Bone marrow (tissue), 2 donors: ENCODE measurements at places on chromosomes 2 and 18.

GRCh38 chr2:161981679-161982250 is 92.2 kb downstream of the DPP4 start:
- no peak for DNase-seq

GRCh38 chr2:218325566-218326160 is 31.0 kb upstream of the CATIP start:
- no peak for DNase-seq

DNA sequence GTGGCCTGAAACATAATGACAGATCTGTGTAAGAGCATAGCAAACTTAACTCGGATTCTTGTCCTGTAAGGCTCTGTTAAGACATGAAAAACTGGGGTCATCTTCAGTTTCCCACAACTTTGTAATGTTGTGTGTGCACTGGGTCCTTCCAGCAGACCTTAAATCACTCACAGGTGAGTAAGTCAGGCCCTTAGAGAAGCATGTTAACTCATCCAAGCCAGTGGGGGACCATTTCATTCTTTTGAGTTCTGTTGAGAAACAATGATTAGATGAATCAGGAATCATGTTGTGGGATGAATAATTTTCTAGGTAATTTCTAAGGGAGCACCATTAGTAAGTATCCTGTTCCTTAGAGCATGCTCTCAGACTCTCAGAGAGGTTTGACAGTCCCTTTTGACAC is 167.1 kb downstream of the ESCO1 start:
- DNase-seq: no peak

- peak; percentile 32 for DNase-seq
Measured at GRCh38 chr2:69177063-69177771, 164.2 kb downstream of the ANTXR1 start.

DNA sequence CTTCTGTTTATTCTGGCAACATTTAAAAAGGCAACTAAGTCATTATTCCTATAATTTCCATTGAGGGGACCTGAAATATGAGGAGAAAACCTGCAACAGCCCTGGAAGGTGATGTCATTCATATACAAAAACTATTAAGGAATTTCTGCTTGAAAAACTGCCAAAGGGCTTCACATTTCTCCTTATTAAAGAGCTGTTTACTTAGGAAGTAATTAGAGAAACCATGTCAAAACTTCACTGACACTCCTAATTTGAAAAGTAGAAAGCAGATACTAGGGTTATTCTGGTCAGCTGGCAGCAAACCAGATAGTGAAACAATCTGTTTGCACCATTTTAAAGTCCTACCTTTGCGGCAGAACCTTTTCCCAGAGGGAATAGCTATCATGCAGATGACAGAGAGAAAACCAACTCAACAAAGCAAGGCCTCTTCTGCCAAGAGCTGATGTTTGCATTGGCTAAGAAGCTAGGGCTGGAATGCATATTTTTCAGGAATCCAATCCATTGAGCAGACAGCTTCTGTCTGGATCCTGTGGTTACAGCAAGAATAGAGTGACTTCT is 592.2 kb upstream of the SYT4 start:
- DNase-seq: no peak

DNA sequence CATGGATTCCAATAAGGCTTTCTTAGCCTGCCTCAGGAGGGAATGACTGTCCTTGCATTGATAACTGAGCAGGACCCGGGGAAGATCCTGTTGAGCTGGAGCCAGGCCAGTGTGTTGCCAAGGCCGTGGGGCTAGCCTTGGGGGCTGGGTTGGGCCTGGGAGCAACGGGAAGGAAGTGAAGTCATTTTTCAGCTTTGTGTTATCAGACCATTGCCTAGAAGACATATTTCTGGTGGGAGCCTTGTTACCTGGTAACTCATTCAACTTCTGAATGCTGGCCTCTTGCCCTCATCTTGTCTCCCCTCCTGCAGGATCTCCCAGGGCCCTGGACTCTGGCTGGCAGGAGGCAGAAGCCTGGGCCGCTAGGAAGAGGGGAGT is 92.7 kb upstream of the MGAT5 start:
- DNase-seq: no peak

GRCh38 chr2:130231656-130232055 is 33.4 kb upstream of the TUBA3E start:
- no peak for DNase-seq

- DNase-seq: no peak
Measured at GRCh38 chr2:42519624-42520023, 25.8 kb upstream of the KCNG3 start.

DNA sequence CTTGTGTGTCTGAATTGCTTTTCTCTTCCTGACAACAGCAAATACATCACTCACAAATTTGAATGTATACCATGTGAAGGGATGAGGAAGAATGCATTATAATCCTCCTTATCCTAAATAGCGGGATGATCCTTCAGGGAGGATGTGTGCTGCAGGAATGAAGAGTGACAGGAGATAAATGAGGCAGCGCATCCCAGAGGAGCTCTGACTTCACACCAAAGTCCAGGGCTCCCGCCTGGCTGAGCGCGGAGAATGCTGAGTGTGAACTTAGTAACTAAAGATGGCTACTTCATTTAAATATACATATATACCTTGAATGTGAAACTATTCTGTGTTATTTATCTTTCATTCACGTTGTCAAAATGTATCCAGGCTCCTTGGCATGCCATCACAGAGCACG is 145.2 kb upstream of the TPO start:
- no peak for DNase-seq

DNA sequence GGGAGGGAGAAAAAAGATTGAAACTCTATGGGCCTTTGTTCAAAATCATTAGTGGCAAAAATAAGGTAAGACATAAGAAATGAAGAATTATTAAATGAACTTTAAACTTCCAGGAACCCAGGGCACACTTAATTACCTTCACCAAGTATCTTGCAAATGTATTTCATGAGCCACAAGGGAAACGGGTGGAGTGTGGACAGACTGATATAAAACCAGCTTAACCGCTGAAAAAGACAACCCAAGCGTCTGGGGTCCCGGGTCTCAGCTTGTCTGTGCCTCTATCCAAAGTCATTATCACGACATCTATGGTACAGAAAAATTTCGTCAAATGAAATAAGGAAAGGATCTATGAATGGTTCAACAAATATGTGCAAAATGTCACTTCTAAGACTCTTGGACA is 13.9 kb upstream of the MBOAT2 start:
- DNase-seq: no peak

- no peak for DNase-seq
Measured at GRCh38 chr2:127429844-127430425, 11.7 kb downstream of the PROC start.

GRCh38 chr2:59568461-59568860 is 985.0 kb downstream of the BCL11A start:
- no peak for DNase-seq

- no peak for DNase-seq
Measured at GRCh38 chr18:48399303-48400075, 9.7 kb downstream of the ZBTB7C start.

- no peak for DNase-seq
Measured at GRCh38 chr2:177265824-177266817, 1.6 kb upstream of the NFE2L2 start.

DNA sequence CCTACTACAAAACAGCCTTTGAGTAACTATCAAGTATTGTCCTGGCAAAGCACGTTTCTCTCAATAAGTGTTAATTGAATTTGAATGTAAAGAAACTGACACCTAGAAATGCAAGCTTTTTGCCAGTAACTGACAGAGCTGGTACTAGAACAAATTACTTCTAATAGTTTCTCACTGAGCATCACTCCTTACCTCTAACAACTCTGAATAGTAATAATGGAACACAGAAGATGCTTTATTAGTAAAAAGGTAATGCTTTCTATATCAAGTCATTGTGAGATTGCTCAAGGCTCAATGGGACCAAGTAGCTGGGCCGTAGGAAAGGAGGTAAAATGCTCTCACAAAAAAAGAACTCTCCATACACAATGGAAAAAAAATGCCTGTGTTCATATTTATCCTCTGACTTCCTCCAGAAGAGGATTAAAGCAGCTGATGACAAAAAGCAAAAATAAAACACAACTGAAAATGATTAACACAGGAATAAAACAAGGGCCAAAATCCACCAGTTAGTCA is 11.8 kb downstream of the RASGRP3 start:
- DNase-seq: no peak

- DNase-seq: no peak
Measured at GRCh38 chr2:7666596-7667259, 749.5 kb downstream of the RNF144A start.

DNA sequence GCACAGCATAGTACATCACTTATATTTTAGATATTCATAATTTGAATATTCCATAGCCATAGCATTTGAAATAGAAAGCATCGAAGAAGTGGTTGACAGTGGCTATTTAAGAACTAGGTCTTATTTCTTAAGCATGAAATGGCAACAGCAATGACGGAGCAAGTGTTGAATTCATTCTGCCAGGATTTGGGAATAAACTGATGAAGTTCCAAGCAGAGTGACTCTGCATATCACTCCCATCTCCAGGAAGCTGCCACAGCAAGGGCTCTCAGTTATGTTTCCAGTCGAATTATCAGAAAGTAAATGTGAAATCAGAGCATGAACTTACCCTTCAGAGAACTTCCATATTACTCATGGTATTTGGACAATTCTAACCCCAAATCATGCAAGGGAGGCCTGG is 208.1 kb downstream of the IKZF2 start:
- DNase-seq: no peak

- DNase-seq: no peak
Measured at GRCh38 chr2:136386046-136386445, 268.1 kb upstream of the CXCR4 start.

GRCh38 chr18:7122376-7122775 is 4.8 kb upstream of the LAMA1 start:
- no peak for DNase-seq

- no peak for DNase-seq
Measured at GRCh38 chr18:31042084-31042405, 497 bp downstream of the DSC3 start.

- DNase-seq: no peak
Measured at GRCh38 chr2:56184500-56185011, 766 bp downstream of the CCDC85A start.

DNA sequence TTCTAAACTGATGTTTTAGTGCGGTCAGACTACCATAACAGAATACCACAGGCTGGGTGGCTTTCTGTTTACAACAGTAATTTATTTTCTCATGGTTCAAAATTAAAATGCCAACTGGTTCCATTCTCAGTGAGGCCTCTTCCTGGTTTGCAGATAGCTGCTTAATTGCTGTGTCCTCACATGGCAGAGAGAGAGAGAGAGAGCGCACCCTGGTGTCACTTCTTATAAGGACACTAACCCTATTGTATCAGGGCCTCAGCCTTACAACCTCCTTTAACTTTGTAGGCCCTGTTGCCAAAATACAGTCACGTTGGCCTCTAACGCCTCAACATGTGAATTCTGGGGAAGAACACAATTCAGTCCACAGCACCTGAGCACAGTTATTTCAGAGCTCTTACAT is 37.5 kb upstream of the ZNF385B start:
- DNase-seq: no peak

DNA sequence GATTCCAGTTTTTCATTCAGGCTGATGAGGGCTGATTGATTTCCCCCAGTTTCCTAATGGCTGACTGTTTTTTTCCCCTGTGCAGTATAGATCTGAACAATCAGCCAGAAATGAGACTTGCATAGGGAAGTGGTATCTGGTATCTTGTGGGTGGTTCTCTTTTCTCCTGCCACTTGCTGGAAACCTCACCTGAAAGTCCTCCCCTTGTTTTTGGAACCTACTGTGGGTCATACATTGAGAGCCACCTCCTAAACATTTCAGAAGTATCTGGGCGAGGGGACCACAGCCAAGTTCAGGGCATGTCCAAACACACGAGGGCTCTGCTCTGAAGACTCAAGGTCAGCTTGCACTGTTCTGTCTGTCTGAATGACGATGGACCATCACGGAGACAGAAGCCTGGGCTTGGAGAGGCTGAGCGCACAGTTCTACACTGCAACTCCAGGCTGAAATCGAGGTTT is 19.3 kb downstream of the ALPK2 start:
- no peak for DNase-seq

DNA sequence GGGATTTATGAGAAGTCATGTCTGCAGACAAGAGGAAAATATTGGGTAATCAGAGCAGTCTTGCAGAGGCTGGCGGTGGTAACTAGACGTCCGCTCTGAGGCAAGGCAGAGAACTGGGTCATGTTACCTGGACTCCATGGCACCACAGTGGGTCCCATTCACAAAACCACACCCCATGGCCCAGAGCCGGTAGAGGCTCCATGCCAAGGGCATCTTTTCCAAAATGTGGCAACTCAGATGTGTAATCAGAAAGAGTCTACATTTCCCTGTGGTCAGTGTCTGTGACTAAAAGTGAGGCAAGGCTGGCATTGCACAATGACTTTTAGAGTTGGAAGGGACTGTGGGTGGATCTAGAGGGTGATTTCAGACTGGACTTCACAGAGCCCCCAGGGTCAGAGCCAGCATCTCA is 113.1 kb downstream of the MREG start:
- DNase-seq: no peak

GRCh38 chr2:159961037-159961436 is 101.4 kb downstream of the PLA2R1 start:
- no peak for DNase-seq

DNA sequence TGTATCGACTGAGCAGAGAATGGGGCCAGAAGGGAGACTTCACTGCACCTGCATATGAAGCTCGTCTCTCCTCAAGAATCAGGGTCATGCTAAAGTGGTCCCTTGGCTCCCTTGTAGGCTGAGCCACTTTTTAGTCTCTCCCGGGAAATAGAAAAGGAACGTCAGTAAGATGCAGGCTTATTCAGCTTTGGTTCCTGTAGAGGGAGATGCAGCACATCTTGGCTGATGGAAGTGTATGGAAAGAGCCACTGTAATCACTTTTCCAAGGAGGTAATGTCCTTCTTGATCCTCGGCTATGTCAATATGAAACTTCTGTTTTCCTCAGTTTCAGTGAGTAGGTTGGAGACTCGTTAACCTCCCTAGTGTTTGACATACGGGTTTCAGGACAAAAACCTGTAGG is 235.2 kb downstream of the GCA start:
- no peak for DNase-seq

DNA sequence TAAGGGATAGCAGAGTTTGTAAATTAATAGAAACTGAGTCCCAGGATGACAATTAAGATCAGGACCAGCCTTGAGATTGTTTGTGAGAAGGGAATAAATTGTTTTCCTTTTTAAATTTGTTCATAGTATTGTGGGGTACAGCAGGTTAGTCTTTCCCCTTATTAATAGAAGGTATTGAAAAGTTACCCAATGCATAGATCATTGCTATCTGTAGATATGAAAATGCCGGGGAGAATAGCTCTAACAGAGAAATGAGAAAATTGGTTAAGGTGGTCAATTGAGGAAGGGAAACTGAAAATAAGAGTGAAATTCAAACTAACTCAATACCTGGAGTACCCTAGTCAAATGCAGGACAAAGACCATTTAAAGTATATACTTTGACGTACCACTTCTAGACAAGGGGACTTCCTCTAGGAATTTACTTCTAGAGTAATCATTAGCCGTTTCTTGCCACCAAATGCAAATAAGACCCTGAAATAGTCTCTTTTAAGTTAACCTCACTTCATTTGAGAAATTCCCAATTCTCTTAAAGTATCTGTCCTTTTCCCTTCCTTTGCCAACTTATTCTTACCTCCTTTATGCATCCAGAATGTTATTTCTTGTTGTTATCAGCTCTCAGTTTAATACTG is 1224.4 kb upstream of the LRRTM1 start:
- no peak for DNase-seq

- no peak for DNase-seq
Measured at GRCh38 chr2:9663008-9663879, 32.4 kb upstream of the YWHAQ start.

GRCh38 chr2:203261326-203262159 is 22.7 kb downstream of the CYP20A1 start:
- no peak for DNase-seq

- DNase-seq: no peak
Measured at GRCh38 chr18:36139245-36139644, 9.5 kb downstream of the ELP2 start.
